ENCODE measurements at places on chromosomes 1 and 21. TPM values are rescaled to one million over a fixed set of nuclear protein-coding genes. Genes with fewer than 3 reads are reported as not detected.

DSCAM gene
- total RNA-seq: not detected

OR2T11 gene
- total RNA-seq: not detected

KLHDC9 gene
- total RNA-seq: 0.60 TPM

RNF187 gene
- total RNA-seq: 39.4 TPM

SELENOF gene
- 187 TPM for total RNA-seq

DNA sequence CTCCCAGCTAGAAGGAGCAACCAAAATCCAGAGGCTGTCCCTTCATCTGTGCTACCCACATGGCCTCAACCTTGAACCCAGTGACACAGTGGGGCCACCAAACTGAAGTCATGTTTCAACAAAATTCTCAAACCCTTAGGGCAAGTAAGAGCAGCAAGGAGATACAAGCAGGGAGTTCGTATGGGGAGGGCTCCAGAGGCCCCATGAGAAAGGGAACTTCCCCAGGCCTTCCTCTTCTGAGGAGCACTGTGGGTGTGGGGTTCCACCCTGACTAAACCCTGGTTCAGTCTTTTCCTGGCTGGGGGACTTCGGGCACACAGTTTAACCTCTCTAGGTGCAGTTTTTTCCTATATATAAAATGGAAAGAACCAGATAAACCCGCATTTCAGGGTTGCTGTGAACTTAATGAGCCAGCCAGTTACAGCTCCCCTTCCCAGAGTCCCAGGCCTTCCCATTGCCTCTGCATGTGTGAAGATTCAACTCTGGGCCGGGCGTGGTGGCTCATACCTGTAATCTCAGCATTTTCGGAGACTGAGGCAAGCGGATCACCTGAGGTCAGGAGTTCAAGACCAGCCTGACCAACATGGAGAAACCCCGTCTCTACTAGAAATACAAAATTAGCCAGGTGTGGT, 8.0 kb upstream of the THEMIS2 start:
- DNase-seq: no peak

DNA sequence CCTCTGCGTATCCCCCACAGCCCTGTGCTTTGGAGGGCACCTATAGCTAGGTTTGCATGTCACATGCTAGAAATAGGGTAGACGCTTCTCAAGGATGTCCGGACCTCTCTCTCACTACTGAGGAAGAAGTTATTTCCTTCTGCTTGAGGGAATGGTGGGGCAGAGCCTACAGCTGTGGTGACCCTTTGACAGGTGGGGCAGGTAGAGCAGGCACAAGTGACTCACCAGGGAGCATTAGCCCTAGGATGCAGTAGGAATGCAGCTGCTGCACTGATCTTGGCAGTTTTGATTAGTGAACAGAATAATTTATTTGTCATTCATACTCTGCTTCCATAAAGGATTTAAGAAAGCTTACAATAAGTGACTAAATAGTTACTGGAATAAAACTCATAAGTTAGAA, 129.6 kb upstream of the HOOK1 start:
- no peak for DNase-seq

- DNase-seq: no peak
Measured at GRCh38 chr1:213997038-213997771, 9.4 kb downstream of the PROX1 start.

GRCh38 chr1:233299450-233299849, 3.9 kb upstream of the PCNX2 start:
- DNase-seq: no peak

DNA sequence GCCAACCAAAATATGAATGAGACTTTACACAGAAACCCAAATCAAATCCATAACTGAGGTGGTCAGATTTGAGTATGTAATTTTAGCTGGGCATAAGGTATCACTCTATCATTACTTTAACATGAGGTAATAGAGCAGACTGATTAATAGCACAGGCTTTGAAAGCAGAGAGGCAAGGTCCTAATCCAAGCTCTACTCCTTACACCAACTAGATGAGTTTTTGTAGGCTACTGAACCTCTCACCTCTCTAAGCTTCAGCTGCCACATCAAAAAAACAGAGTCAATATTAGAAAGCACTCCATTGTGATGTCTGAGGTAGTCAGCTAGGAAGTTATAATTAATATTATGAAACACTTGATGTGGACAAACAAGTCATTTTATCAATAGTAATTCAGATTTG, 63.7 kb downstream of the ARID4B start:
- DNase-seq: no peak

- no peak for DNase-seq
Measured at GRCh38 chr1:66750577-66750976, 1.7 kb upstream of the DYNLT5 start.

DNA sequence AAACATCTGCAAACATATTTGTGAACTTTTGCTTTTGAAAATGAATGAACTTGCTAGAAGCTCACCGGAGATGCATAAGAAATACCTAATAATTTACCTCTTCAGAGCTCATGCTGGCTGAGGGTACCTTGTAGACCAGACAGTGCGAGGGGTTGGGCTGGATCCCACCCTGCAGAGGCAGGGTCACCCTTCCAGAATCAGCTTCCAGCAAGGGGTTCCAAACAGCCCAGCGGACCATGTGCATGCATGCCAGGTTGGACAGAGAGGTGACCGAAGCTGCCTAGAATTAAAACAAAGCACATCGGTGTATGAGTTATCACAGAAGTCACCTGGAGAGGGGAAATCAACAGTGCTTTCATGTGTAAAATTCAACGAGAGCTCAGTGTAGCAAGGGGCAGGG, 59.2 kb downstream of the NPHP4 start:
- no peak for DNase-seq

DNA sequence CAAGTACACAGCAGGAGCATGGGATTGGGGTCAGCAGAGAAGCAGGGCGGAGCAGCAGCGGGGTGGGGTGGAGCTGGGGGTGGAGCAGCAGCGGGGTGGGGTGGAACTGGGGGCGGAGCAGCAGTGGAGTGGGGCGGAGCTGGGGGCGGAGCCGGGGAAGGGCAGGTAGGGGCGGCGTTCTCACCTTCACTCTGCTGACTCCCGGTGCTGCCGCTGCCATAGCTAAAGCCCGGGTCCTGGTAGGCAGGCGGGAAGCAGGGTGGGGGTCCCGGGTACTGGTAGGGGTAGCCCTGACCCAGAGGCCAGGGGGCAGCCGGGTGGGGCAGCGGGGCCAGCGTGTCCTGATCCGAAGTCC, 6.7 kb downstream of the TAS1R3 start:
- DNase-seq: no peak

DNA sequence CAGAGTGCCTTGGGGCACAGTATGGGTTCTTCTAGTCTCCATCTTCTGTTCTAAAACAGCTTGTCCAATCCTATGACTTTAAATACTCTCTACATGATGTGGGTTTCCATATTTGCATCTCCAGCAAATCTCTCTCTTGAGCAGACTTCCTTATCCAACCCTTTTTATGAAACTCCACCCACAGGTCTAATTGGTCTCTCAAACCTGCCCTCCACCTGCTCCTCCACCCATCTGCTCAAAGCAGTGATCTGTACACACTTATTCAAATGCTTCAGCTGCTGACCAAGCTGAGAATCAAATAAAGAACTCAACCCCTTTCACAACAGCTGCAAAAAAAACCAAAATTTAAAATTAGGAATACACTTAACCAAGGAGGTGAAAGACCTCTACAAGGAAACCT, 11.5 kb downstream of the MCOLN2 start:
- no peak for DNase-seq

DNA sequence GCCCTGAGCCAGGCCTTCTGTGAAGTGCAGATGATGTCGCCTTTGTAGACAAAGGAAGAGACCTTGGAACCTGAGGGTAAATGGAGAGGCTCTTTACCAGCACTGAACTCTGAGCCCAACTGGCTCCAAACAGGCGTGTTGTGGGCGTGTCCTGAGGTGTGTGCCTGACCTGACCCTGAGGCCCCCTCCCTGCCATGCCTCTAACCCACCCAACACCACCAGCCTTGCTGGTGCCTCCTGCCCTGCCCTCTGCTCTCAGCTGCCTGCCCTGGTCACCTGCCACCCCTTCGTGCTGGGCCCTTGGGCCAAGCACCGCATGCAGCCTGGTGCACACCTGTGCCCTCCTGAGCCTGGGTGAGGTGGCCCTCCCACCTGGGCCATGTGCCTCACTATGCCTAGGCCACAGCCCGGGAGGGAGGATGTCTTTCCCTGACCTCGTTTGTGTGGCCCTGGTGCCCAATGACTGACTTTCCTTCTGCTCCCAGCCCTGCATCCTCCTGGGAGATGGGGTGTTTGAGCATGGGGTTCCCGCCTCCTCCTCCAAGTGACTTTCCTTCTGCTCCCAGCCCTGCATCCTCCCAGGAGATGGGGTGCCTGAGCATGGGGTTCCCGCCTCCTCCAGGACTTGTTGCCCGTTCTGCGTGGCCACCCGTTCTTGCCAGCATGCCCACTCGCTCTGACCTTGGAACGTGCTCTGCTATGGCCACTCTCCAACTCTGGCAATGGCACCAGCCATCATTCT, 157.0 kb downstream of the PCBP3 start:
- DNase-seq: no peak

GRCh38 chr1:58246549-58246948, 300.0 kb downstream of the OMA1 start:
- no peak for DNase-seq

DNA sequence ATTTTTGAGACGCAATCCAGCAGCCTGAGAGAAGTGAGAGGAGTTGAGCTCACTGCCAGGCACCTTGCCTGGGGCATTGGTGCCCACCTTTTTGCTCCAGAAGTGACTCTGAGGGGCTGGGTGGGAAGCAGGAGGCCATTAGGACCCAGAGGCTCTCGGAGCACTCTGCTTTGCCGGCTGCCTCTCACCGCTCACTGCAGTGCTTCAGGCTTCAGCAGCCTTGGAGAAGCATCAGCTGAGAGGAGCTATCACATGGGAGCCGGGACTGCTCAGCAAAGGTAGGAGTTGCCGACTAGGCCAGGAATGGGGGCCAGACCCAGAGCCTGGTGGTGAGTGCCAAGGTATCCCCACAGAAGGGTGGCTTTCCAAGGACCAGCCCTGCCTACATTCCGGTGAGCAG, at the start of gene GPR61:
GPR61 (plus strand) TSS at position 197 of the 400 bp plus-strand sequence. CDS start 3,151 bp downstream, outside the sequence.
- no peak for DNase-seq

DNA sequence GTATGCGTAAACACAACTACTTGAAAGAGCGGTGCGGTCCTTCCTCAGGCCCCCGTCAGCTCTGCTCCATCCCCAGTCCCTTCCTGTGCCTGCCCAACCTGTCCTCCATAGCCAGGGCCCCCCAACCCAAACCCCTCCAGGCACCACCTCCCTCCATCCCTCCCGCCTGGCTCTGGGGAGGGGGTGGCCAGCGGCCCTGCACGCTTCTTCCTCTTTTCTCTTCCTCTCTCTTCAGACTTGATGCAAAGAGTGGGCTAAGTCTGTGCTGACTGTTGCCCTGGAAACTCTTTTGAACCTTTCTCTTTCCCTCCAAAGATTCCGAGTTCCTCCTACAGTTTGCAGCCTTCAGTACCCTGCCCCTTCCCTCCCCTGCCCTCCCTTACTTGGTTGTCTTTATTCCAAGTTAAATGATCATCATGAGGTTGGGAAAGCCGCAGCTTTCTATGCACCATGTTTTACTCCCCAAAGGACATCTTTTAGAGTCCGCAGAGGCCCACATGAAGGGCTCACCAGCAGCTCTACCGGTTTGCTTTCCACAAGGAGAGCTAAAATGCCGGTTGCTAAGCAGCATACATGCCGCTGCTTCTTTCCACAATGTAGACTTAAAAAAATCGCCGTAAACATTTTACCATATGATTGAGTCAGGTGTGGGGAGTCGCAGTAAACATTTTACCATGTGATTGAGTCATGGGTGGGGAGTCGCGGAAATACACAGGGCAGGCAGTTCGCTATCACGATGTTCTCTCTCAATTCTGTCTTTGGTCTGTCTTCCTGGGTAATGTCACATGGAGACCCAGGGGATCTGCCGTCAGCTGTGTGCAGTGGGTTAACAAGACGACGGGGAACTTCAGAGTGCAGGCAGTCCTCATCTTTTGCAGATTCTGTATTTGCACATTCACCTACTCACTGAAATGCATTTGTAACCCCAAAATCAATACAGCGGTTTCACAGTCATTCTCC, 525.3 kb downstream of the KIF26B start:
- DNase-seq: no peak

- no peak for DNase-seq
Measured at GRCh38 chr1:16064536-16065268, 8.7 kb downstream of the FAM131C start.

DNA sequence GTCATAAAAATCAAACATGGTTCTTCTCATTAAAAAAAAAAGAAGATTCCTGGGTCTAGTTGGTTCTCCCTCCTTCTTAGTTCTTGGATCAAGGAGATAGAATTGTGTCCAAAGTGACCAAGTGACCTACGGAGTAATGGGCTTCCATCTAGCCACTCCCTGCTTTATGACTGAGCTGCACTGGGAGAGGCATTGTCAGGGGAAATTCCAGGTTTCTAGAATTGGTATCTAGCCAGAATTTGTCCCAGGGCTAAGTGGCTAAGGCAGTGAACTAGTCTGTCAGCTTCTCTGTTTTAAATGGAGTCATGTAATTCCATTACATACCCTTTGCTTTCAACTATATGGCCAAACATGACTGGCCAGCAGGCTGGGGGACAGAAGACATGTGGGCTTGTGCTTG, 40.1 kb upstream of the ERG start:
- DNase-seq: no peak

DNA sequence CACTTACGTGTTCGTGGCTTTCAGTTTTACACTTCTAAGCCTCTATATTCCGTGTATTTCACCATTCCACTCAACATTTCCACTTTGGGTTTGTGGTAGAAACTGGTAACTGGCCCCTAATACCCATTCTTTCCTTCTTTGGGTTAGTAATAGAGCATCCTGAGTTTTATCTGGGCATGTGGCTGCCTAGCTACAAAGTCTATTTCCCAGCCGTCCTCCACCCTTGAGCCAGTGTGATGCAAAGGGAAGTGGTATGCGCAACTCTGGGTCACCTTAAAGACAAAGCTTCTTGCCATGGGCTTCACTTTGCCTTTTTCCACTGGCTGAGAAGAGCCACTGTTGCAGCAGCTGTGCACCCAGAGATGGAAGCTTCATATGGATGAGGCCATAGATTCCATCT, 73.9 kb downstream of the LAMC2 start:
- DNase-seq: no peak

DNA sequence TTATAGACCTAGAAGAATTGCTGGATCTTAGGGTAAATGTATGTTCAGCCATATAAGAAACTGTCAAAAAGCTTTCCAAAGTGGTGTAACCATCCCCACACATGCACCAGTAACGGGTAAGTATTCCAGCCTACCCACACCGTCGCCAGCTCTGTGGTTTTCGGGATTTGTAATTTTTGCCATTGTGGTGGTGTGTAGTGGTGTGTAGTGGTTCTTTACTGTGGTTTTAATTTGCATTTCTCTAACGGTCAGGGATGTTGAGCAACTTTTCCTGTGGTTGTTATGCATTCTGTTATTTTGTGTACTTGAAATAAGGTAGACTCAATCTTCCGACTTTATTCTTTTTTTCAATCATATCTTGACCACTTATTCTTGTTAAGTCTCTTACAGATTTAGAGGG, 342.4 kb upstream of the AJAP1 start:
- DNase-seq: no peak

- no peak for DNase-seq
Measured at GRCh38 chr1:239112101-239112935, 274.1 kb upstream of the CHRM3 start.

GRCh38 chr1:95118710-95119109, 1.6 kb downstream of the TLCD4 start:
- DNase-seq: no peak

GRCh38 chr21:46518983-46519583, 60.4 kb downstream of the DIP2A start:
- DNase-seq: no peak

- no peak for DNase-seq
Measured at GRCh38 chr1:201220388-201220715, 29.7 kb downstream of the IGFN1 start.

Data from pulmonary artery endothelial cell (primary cell).